Upper lobe of right lung (tissue), 1 donor: ENCODE measurements at places on chromosomes 12 and 14. TPM values are rescaled to one million over a fixed set of nuclear protein-coding genes. Genes with fewer than 3 reads are reported as not detected.
A peak's percentile ranks its signal among the peaks of the same experiment; 100 is the strongest.

- no peak for DNase-seq
Measured at GRCh38 chr12:74741112-74741511, 203.5 kb downstream of the ATXN7L3B start.

KCNC2 gene
- not detected for total RNA-seq

GRCh38 chr14:94139421-94139820 lies 10.0 kb upstream of the IFI27L2 start:
- DNase-seq = no peak

MSRB3 gene
- total RNA-seq = 61.3 TPM

VDR gene
- total RNA-seq = 28.7 TPM

DNA sequence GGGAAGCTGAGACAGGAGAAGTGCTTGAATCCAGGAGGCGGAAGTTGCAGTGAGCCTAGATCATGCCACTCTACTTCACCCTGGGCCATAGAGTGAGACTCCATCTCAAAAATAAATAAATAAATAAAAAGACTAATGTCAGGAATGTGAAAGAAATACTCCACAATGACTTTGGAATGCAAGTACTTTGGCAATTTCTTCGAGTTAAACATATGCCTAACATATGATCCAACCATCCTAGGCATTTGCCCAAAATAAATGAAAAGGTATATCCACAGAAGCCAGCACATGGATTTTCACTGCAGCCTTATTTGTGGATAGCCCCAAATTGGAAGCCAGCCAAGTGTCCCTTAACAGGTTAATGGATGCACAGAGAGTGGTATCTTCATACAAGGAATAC lies 357.9 kb upstream of the TMEM132C start:
- DNase-seq = no peak

DNA sequence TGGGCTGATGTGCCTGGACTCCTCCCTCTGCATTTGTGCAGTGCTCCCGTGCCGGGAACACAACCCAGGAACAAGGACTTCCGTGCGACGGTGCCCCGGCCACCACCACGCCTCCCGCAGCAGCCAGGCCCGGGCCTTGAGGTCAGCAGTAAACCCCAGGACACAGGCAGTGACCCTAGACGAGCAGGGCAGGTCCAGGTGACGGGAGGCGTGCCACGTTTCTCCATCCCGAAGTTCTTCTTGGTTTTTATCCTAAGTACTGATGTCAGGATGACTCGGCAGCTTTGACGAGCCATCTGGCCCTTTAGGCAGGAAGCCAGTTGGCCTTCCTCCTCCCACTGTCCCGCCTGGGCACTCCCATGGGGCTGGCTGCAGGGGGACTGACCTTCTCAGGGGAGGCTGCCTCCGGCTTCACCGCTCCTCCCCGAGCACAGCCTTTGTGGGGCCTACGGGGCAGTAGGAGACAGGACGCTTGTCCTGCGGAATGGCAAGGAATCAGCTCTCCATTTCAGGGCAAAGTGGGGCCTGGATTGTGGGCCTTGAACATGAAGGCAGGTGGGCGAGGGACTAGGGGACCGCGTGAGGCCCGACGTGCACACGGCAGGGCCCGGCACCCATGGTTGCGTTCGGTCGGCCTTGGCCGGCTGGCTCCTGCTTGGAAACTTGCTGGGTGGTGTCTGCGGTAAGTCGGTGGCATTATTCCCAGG lies 94.1 kb downstream of the FBXL14 start:
- DNase-seq = no peak

CINP gene
- 34.4 TPM for total RNA-seq

KRT75 gene
- not detected for total RNA-seq

DNA sequence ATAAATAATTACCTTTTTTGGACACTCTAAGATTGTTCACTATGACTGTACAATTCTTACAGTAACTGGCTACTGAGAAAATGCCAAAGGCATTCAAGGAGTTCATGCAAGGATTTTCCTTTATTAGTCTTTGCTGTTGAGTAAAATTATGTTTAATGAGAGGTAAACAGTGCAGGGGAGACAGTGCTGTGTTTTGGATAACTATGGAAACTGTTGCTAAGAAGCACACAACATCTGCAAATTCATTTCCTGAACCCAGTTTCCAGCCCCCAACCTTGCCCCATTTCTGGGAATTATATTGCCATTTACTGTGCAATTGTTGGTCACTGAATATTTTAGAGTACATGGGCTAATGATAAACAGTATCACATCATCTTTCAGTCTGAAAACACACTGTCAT lies 1005.8 kb downstream of the TRHDE start:
- DNase-seq = no peak

ARHGEF25 gene
- 16.3 TPM for total RNA-seq

GRCh38 chr12:12156828-12157227 lies 86.1 kb downstream of the BCL2L14 start:
- no peak for DNase-seq

GRCh38 chr14:71776471-71777360 lies 155.5 kb upstream of the RGS6 start:
- no peak for DNase-seq

- no peak for DNase-seq
Measured at GRCh38 chr14:58629281-58629680, 8.5 kb upstream of the DACT1 start.

NGB gene
- total RNA-seq = not detected

DNA sequence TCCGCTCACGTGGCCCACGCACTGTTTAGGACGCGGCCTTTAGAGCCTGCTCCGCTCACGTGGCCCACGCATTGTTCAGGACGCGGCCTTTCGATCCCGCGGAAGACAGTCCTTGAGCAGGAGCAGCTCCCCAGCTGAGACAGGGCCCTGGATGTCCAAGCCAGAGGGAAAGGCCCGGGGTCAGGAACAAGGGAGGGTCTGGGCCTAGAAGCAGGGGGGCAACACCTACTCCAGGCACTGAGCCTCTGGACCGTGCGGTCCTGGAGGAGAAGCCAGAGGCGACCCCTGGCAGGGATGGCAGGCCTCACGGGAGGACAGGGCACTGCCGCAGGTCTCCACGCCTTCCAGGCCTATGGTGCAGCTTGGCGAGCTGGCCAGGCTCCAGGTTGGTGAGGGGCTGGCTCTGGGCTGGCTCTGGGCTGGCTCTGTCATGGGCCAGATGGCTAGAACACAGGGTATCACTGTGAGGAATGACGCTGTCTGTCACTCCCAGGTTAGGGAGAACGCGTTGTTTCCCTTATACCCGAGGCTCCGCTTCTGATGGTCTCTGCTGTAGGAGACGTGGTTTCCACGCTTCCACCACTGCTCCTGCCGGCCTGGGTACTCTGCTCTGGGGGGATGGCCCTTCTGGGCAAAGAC lies 341.7 kb downstream of the TMEM121 start:
- DNase-seq = no peak

GRCh38 chr14:46147452-46147851 lies 504.1 kb downstream of the RPL10L start:
- no peak for DNase-seq

DNA sequence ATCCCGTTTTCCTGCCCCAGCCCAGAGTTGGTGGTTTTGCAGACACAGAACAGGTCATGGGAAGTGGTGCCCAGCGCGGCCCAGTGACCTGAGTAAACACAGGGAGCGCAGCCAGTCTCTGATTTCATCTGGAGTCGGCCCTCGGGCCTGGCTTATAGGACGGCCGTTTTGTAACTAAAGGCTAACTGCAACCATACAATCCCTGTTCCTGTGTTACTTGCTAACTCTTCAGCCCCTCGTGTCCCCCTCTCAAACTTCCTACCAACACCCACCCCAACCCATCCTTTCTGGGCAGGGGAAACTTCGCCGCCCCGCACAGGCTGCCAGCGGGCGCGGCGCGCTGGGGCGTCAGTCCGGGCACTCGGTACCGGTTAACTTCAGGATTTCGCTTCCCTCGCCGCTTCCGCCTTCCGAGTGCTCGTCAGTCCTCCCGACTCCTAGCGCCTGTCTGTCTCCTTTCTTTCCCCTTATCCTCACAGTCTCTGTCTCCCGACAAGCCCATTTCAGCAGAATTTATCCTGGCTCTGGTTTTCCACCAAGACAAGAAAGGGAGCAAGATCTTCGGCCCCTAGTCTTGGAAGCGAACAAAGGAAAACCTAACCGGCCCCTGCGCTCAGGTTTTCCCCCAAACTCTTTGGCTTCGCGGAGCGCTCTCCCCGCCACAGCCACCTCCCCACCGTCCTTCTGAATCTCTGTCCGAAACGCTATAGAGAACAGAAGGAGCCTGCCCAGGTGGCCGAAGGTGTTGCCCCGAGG lies 2.0 kb downstream of the SIX1 start:
- no peak for DNase-seq

- DNase-seq = no peak
Measured at GRCh38 chr12:69998922-69999321, 173.9 kb downstream of the MYRFL start.

DNA sequence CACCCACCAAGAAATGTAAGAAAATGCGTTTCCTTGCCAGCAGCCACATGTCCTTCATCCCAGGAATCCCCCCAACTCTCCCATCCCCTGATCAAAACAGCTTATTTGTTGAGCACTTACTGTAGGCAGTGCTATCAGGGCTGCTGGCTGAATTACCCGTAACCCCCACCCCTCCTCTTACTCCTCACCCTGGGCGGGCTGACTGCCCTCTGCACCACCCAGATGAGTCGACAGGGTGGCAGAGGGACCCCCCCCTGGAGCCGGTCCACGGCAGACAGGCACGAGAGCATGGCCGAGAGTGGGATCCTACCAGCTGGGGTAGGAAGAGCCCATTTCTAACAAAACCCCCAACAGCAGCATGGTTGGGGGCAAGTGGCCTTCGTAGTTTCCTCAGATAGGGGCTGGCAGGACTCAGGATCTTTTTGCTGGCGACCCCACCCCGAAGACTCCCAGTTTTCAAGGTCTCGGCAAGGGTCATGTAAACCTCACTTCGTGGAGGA lies 1.1 kb upstream of the RHOF start:
- DNase-seq = peak; percentile 77

DNA sequence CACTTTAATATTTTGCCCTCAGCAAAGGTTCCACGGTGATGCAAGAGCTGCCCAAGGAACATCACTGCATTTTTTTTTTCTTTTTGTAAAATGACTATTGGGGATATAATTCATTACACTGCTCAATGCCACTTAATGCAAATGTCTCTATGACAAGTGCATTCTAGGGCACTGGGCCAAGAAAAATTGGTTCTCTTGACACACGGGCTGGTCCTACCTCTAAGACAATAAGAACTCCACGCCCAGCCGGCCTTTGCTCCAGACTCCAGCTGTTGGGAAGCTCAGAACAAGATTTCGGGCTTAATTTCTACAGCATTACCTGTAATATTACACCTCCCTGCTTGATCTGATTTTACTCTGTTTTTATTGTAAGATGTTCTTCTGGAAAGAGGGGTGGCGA lies 48.8 kb upstream of the VRK1 start:
- DNase-seq = no peak

- DNase-seq = no peak
Measured at GRCh38 chr12:99765469-99766114, 118.0 kb downstream of the GARIN6 start.

GRCh38 chr14:52352061-52352491 lies 38.0 kb downstream of the PTGER2 start:
- no peak for DNase-seq

DNA sequence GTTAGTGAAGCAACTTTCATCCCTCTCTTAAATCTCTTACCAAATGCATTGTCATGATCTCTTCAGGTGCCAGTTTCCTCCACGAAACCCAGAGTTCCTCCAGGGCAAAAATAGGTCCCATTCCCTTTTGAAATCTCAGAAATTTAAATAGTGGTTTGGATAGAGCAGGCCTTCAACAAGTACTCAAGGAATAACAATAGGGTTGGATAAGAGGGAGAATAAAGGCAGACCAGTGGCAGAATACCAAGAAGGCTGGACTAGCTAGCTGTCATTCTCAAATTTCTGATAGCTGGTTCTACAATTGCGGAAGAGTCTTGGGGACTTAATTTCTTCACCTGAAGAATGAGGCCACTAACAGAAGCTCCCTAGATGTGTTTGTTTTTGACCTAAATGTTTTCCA lies 62.5 kb downstream of the PKP2 start:
- DNase-seq = no peak

GRCh38 chr14:70665448-70666360 lies 24.0 kb downstream of the TTC9 start:
- peak; percentile 75 for DNase-seq

GRCh38 chr12:4024701-4025100 lies 151.5 kb upstream of the PARP11 start:
- no peak for DNase-seq

GRCh38 chr12:10113075-10113474 lies 14.3 kb upstream of the CLEC1A start:
- no peak for DNase-seq

DNA sequence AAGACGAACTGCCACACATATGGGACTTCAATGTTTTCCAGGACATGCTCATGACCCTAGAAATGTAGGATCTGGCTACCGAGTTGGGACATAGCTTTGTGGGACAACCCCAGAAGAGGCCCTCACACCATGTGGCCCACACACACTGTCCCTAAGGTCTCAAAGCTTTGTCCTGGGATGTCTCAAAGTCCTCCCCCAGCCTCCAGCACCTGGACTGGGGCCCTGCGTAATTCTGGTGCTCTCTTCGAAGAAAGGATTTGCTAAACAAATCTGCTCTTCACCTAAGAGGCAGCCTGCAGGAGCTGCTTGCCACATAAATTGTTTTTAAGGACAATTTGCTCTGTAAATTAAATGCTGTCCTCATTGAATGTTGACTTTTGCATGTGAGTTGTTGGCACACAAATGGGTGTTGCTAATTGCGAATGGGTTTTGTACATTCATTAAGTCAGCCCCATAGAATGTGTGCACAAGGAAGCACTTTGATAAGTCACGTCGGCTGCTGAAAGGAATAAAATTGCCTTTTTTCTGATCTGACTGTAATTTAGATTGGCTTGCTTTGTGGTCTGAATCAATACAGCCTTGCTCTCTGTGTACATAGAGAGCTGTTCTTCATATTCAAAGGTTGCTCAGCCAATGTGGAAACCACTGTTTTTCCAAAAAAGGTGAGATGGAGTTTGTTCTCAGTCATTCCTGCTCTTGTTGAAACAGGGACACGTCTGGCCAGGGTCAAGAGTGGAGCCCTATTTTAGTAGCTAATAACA lies 161.6 kb upstream of the PWP1 start:
- no peak for DNase-seq

AKAP5 gene
- 3.6 TPM for total RNA-seq

- DNase-seq = no peak
Measured at GRCh38 chr12:115828168-115828567, 449.3 kb downstream of the MED13L start.

GRCh38 chr12:78316631-78317468 lies 486.2 kb downstream of the NAV3 start:
- DNase-seq = no peak

AKAP3 gene
- total RNA-seq = 1.9 TPM

OR4M1 gene
- total RNA-seq = not detected

DNA sequence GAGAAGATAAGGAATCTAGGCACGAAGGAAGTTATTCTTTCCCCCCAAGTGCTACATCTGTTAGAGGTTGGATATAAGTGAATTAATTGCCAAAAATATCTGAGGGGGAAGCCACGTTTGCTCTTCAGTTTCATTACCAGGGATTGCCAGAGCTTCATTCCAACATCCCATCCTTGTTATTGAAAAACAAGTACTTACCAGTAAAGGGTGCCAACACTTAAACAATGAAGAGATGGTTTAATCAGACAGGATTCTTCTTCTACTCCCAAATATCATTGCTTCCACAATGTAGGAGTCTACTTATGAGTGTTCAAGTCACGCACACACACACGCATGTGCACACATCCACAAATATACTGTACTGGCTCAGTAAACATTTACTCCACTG lies 312.4 kb downstream of the RPAP3 start:
- DNase-seq = no peak

GRCh38 chr12:63907561-63907960 lies 63.1 kb downstream of the SRGAP1 start:
- DNase-seq = no peak

WSCD2 gene
- 1.7 TPM for total RNA-seq

FNTB gene
- 14.2 TPM for total RNA-seq

- no peak for DNase-seq
Measured at GRCh38 chr12:1102791-1103450, 111.9 kb downstream of the ERC1 start.
